SJSA1 (cell line): ENCODE measurements at places on chromosomes 4 and X.
A peak's percentile ranks its signal among the peaks of the same experiment; 100 is the strongest.

DNA sequence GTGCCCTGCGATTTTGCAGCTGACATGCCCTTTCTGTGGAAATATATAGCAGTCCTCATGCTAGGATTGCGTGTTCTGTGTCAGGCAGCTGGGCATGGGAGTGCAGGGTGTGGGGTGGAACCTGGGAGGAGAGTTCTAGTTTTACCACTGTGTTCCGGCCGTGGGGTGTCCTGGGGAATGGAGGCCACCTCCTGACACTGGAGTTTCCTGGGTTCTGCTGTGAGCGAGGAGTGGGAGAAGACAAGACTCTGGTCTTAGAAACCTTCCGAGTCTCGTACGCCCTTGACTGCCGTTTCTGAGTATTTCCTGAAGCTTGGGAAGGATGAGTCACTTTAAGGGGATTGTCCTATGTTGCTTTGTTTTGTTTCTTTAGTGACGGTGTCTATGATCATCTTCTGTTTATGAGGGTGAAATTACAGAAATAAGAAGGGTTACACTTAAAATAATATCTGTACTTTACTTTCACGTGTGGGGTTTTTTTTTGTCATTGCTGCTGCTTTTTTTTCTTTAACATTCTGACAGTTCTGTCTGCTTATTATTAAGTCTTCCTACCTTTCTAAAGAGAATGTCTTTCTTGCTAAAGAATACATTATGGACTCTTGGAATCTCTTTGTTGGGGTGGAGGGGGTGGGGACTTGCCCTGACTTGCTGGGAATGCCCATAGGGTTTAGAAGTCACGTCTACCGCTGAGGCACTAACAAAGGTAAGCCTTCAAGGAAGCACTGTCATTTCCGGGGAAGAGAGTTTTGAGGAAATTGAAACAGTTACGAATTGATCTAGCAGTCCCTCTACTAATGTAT is 19.1 kb downstream of the CD99 start:
- peak; percentile 61 for DNase-seq

- no peak for DNase-seq
These were observed 81.7 kb downstream of the RTL5 start for GRCh38 chrX:72050011-72050410.

- no peak for DNase-seq
These were observed 21.5 kb downstream of the PKD2 start for GRCh38 chr4:88028946-88029345.

- no peak for DNase-seq
These were observed 15.9 kb upstream of the PIM2 start for GRCh38 chrX:48934581-48935300.

DNA sequence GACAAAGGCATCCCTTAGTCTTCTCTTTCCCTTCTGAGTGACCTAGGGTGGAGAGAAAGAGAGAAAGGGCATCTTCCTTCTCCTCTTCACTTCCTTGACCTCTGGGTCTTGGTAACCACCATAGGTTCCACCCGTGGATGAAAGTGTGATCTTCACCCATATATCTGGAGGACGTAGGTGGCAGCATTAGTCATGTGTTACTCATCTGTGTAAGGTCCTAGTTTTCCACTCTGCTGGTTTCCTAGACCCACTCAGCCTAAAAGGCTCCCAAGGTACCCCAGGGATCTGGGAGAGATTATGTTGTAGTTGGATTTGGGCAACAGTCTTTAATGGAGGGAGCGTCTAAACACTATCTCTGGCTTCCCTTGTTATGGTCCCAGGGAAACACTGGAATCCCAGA is 45.5 kb upstream of the RAB9B start:
- no peak for DNase-seq

- no peak for DNase-seq
These were observed 980.1 kb downstream of the FSTL5 start for GRCh38 chr4:161183729-161184128.
